ENCODE measurements at places on chromosomes 2 and 18.

DNA sequence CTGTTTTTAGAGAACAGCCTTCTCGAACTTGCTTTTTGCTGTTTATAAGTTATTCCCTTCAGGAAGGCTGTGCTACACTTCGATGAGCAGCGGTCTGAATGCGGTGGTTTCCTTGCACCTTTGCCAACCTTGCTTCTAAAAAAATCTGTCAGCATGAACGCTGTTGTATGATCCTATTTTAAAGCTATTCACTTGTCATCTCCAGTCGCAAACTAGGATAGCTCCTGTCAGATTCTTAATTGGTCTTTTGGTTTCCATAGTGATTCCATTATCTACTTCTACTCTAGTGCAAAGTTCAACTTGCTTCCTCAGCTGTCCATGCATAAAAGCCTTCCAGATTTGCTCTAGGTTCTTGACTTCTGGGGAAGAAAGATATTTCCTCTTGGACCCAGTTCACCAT, 76.3 kb upstream of the GALNT3 start:
- no peak for DNase-seq

- DNase-seq, result no peak
Observed at GRCh38 chr18:26021061-26021754, 69.2 kb downstream of the SS18 start.

DNA sequence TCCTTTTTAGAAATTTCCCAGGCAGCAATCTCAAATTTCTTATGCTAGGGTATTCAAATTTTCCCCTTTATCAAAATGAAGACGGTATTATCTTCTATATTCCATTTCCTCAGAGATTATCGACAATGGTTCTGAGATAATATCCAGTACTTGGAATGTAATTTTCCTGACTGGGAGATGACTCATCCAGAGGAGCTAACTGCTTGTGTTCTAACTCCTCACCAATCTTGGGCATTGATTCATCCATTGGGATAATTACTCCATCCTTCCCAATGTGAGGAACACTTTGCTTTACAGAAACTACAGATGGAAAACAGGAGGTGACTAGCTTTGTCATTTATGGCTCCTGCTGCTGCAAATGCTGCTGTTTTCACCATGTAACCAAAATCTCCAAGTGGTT, 239.4 kb upstream of the LYPD1 start:
- no peak for DNase-seq

GRCh38 chr18:11850821-11851145, 430 bp upstream of the CHMP1B start:
- no peak for DNase-seq

DNA sequence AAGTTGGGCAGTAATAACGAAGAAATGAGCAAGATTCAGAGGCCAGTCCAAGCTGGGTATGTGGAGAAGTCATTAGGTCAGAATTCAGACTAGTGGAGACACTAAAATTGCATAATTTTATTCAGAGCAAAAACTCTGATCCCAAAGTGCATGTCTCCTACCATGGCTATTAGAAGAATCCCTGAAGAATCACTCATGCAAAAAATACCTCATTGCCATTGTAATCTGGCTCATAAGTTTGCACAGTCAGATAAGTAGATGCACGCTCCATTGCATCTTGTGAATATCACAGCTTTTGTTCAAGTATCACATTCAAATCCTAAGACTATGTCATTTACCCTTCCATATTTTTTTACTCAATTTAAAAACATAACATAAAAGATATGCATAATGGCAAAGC, 692.2 kb upstream of the KLHL29 start:
- no peak for DNase-seq

DNA sequence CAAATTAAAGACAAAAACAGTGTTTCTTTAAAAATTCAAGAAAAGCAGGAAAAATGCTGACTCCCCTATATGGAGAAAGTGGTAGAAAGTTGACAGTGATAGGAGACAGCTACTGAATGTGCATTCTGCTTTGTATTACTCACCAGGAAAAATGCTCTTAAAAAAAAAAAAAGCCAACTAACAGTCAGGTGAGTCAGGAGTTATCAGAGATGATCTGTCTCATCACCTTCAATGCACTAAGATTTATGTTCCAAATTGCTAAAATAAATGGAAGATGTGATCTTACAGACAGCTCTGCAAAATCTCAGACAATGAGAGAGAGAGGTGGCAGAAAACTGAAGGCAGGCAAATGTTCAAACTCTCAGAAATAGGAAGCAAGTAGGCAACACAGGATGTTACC, 47.6 kb upstream of the ZNF521 start:
- no peak for DNase-seq

DNA sequence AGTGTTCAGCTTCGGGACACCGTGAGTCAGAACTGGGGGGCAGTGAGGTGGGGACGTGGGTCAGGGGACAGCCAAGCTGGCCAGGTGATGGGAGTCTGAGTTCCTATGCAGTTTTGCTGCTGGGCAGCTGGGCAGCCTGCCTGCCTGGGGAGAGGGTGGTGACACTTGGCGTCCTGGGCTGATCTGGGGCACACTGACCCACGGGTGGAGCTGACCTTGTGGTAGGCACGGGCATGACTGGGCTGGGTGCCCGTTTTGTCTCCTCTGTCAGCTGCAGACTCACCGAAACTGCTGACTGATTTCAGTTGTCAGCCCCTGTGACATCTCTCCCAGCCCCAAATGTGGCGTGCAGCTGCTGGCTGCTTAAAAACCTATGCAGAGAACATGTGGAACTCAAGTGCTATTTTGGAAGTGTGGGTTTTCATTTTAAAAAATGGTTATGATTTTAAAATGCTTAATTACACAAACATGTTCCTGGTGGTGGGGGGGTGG, 32.6 kb upstream of the E2F6 start:
- no peak for DNase-seq

- DNase-seq, result no peak
Observed at GRCh38 chr2:184908966-184909365, 310.6 kb downstream of the ZNF804A start.

GRCh38 chr2:3661149-3661660, 3.2 kb downstream of the ALLC start:
- no peak for DNase-seq

DNA sequence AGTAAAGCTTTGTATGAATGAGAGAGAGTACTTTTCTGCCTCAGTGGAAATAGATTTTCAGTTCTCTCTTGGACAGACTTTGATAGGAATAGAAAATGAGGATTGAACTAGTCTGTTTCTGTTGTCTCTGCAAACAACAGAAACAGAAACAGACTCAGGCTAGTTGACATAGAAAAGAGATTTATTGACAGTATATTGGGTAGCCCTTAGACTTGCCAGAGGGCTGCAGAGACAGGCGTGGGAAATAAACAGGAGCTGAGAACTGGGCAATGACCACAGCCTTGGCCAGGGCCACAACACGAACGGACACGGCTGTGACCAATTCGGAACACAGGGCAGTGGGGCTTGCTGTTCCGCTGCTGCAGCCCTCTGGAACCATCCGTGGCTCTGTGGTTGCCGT, 30.5 kb upstream of the YWHAQ start:
- DNase-seq, result no peak

DNA sequence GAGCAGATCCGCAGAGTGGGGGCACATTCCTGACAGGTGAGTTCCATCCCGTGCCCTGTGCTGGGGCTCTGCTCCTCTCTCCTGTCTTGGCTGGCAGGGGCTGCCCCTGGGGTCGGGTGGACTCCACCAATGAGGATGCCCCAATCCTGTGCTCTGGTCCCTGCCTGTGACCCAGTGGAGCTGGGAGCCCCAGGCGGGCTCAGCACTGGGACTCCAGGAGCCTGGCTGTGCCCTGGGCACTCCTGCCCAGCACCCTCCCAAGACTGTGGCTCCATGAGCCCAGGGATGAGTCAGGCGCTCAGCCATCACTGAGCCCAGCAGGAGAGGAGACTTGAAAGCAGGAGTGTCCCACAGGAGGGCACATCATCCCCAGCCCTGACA, 53.9 kb downstream of the MBP start:
- DNase-seq, result no peak

- DNase-seq, result no peak
Observed at GRCh38 chr2:203708846-203709396, 2.5 kb downstream of the CD28 start.

GRCh38 chr2:127196549-127196948, 23.6 kb downstream of the CYP27C1 start:
- no peak for DNase-seq

DNA sequence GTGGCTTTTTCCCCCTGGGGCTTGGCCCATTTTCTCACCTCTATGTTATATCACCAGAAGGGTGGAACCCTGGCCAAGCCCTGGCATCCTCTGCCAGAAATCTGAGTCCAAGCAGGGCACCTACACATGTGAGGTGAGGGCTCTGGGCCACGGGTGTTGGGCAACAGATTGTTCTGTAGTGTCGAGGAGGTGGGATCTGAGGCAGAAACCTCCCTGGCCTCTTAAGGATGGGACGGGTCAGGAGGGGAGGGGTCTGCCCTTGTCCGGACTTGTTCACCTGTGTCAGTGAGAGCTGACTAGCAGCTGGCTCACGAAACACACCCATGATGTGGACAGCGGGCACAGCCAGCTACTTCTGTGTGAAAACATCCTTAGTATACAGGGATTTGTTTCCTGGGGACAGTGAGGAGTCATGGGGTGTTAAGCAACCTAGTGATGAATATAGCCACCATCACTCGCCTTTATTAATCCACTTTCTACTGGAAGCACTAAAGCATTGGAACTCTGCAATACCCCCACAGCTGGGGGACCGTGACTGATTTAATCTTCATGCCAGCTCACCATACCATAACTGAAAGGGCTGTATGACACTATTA, 35.6 kb downstream of the EPAS1 start:
- DNase-seq, result no peak

Data from amygdala (tissue), 56 donors.